ENCODE measurements at places on chromosomes 7 and 10. TPM values are rescaled to one million over a fixed set of nuclear protein-coding genes. Genes with fewer than 3 reads are reported as not detected.

DNA sequence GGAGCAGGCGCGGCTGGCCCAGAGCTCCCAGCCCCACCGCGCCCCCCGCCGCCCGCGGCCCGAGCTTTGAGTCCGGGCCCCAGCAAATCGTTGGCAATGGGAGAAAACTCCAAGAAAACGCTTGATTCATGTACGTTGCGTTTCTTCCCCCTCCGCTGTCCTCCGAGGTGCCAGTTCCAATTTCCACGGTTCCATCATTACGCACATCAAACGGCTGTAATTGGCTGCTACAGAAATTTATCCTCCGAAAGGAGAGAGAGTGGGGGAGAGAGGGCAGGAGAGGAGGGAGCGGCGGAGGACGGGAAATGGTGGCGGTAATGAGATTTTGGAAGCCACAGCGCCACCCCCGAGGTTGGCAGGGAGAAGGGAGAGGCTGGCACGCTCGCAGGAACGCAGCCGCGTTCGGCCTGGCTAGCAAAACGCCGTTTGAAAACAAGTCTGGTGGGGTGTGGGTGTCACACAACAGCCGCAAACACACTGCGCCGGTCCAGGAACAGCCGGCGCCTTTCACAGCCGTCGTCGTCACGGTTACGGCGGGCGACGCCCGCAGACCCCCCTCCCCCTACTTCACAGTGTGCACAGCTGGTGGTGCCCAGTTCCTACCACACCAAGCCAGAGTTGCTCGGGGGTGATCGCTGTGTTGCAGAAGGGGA, 57.5 kb downstream of the UNCX start:
- DNase-seq, result peak; percentile 78

GRCh38 chr7:41967156-41967555, 264.3 kb upstream of the INHBA start:
- DNase-seq, result no peak

- DNase-seq, result no peak
Measured at GRCh38 chr10:77210645-77211044, 427.0 kb downstream of the KCNMA1 start.

GRCh38 chr7:107953924-107954303, 49.0 kb downstream of the LAMB1 start:
- DNase-seq, result no peak

DNA sequence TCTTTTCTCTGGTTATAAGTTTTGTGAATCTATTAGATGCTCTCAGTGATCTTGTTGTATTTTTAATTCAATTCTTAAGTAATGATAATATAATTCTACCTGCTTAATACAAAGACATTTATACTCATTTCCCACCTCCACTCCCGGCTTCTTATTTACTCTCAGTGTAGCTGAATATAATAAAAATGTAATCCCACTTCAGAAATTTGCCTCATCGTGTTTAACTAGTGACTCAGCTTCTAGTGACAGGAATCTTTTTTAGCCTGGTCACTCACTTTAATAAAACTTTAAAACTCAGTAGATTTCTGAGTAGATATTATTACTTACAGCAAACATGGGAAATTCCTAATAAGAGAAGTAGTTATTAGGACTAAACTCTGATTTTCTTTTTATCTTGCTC, 1506.2 kb upstream of the LRRTM3 start:
- no peak for DNase-seq

DNA sequence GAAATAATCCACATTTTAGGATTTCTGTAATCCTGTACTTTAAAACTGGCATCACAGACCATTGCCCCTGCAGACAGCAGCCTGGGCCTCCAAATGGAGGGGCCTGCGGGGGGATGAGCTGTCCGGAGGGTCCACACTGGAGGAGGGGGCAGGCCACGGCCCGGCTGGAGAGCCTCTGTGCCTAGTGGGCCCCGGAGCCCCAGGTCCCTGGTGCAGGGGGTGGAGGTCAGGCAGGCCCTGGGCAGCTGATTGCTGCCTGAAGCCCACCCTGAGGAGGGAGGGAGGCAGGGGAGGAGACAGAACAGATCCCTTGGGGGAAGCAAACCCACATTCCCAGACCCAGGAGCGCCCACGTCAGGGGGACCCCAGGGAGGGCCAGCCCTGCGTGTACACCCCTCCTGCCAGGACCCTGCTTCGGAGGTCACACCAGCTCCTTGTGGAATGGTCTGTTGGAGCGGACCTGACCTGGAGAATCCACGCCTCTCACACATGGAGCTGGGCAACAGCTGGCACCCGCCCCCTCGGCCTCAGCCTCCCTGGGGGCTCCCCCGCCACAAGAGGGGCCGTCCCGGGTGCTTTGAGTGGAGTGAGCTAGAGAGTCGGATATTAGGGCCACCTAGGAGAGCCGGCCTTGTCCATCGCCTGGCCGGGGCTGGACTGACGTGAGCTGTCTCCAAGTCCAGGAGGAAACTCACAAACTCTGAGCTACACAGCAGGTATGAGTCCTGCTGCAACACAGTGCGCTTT, 12.2 kb upstream of the FAM20C start:
- DNase-seq, result no peak

- no peak for DNase-seq
Measured at GRCh38 chr7:139603896-139604295, 80.4 kb downstream of the CLEC2L start.

- no peak for DNase-seq
Measured at GRCh38 chr7:46034056-46034768, 113.1 kb upstream of the IGFBP3 start.

The NEUROD6 gene
- total RNA-seq, result 653 TPM

The GNGT1 gene
- not detected for total RNA-seq

The TCF7L2 gene
- 0.82 TPM for total RNA-seq
